ENCODE measurements at places on chromosomes 1 and 21.

GRCh38 chr1:51189421-51190073, 46.5 kb upstream of the RNF11 start:
- peak; percentile 78 for DNase-seq

DNA sequence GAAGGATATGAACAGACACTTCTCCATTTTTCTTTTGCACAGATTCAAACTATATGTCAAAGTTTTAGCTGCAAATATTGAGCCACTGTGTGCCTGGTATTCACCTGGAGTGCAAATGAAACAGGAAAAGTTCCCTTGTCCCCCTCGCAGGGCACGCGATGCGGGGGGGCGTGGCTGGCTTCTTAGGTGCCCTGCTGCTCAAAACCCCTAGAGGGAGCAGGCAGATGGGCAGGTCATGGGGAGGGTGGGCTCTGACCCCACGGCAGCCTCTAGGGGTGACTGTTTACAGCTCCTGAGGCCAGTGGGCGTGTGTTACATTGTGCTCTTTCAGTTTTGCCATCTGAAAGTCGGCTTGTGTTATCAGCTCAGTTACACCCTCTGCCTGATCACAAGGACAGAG, 931.2 kb upstream of the B3GALT2 start:
- DNase-seq: no peak

- no peak for DNase-seq
Observed at GRCh38 chr1:227308367-227309336, 9.6 kb downstream of the CDC42BPA start.

DNA sequence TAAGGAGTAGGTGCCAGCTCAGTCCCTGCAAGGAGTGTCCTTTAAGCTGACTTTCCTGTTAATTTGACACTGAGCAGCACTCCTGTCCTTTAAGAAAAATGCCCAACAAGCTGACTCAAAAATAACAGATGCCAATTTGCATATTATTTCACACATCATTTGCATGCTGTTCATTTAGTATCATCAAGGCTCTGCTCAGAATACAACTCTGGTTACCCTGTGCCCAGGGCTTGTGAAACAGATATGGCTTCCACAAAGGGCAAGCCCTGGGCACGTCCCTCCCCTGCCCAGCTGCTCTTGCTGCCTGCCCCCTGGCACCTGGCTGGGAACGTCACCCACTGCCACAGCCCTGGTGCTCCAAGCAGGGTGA, 10.3 kb downstream of the KCNN3 start:
- DNase-seq: no peak

DNA sequence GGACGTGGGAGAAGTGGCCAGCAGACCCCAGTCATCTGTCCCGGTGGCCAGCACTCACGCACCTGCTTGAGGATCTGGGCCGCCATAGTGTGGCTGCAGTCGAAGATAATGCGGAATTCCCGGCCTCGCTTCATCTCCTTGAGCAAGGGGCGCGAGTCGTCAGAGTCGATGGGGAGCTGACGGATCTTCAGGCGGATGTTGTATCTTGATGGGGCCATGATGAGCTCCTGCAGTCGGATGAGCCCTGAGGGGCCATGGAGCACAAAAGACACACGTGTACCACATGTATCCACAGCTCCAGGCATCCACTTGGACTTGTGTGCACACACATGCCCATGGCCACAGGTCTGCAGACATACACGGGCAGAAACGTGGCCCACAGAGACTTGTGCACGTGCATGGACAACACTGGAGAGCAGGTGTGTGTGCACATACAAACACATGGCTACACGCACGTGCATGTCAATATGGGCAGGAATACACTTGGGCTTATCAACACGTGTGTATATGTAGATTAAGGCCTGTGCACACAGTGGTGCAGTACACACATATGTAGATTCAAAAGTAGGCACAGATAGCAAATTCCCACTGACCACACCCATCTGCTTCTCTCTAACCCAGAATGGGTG, 162.1 kb downstream of the GRIK3 start:
- DNase-seq: no peak

GRCh38 chr1:231232870-231233734, 7.9 kb upstream of the GNPAT start:
- DNase-seq: no peak

GRCh38 chr1:93004566-93005251, 43.4 kb upstream of the DIPK1A start:
- DNase-seq: no peak

GRCh38 chr1:81446000-81446669, 354.6 kb upstream of the ADGRL2 start:
- DNase-seq: no peak

GRCh38 chr1:207035877-207036551, 3.5 kb upstream of the C1orf116 start:
- DNase-seq: no peak

Measured in NCI-H1694 treated with DMSO at 0.1 percent for 48 hours (cell line).